Spinal cord (tissue), 10 donors: ENCODE measurements at places on chromosomes 5 and 9. TPM values are rescaled to one million over a fixed set of nuclear protein-coding genes. Genes with fewer than 3 reads are reported as not detected.

The SNCAIP gene
- total RNA-seq: 69.2 TPM

The NPDC1 gene
- 82.7 TPM for total RNA-seq

The PCDHGA8 gene
- total RNA-seq: 5.6 TPM

The SPINK1 gene
- total RNA-seq: not detected

The ALG2 gene
- 28.7 TPM for total RNA-seq

The WHRN gene
- total RNA-seq: 4.4 TPM

The FOXI1 gene
- not detected for total RNA-seq

The WASHC1 gene
- 7.0 TPM for total RNA-seq

The CNTLN gene
- total RNA-seq: 19.6 TPM

The SPINK6 gene
- total RNA-seq: not detected

The NEUROG1 gene
- not detected for total RNA-seq

The CXCL14 gene
- total RNA-seq: 13.0 TPM

The KCNN2 gene
- total RNA-seq: 27.2 TPM

The LCP2 gene
- total RNA-seq: 10.2 TPM

The SAXO1 gene
- total RNA-seq: 0.17 TPM

The IL13 gene
- not detected for total RNA-seq

The CENPH gene
- 11.8 TPM for total RNA-seq

The NRG2 gene
- 2.4 TPM for total RNA-seq

The FUT7 gene
- 0.40 TPM for total RNA-seq

The SPATA31C1 gene
- total RNA-seq: 0.20 TPM

The CDKN2A gene
- total RNA-seq: 0.11 TPM

The GRXCR2 gene
- not detected for total RNA-seq

The FYB1 gene
- 18.6 TPM for total RNA-seq

The RAD17 gene
- total RNA-seq: 27.6 TPM

The CCL27 gene
- total RNA-seq: not detected

The OMD gene
- 76.5 TPM for total RNA-seq

The ZFP2 gene
- 7.7 TPM for total RNA-seq

The HMMR gene
- 12.2 TPM for total RNA-seq

The PLCXD3 gene
- total RNA-seq: 4.4 TPM

The RASGEF1C gene
- total RNA-seq: 4.4 TPM

The SCGB3A2 gene
- total RNA-seq: not detected

The PAM gene
- 201 TPM for total RNA-seq

The TOR4A gene
- 1.3 TPM for total RNA-seq
